Activated CD8-positive, alpha-beta T cell treated with anti-CD3 and anti-CD28 coated beads, Interleukin-2, amount 10 ng/mL, durations not matched to agents 7 days and 5 days (primary cell): ENCODE measurements at places on chromosomes 13 and 19.
A peak's percentile ranks its signal among the peaks of the same experiment; 100 is the strongest.

- no peak for DNase-seq
- no peaks in the 10 kb centered on the region for H3K36me3 ChIP-seq
These were observed 32.3 kb downstream of the UGGT2 start for GRCh38 chr13:96020931-96021330.

- no peak overlapping the region for H3K4me3 ChIP-seq
- no peak for DNase-seq
- no peaks in the 10 kb centered on the region for H3K27me3 ChIP-seq
- no peaks in the 10 kb centered on the region for H3K36me3 ChIP-seq
- H3K27ac ChIP-seq: no peak overlapping the region
These were observed 2304.4 kb downstream of the PCDH9 start for GRCh38 chr13:64925727-64926126.

DNA sequence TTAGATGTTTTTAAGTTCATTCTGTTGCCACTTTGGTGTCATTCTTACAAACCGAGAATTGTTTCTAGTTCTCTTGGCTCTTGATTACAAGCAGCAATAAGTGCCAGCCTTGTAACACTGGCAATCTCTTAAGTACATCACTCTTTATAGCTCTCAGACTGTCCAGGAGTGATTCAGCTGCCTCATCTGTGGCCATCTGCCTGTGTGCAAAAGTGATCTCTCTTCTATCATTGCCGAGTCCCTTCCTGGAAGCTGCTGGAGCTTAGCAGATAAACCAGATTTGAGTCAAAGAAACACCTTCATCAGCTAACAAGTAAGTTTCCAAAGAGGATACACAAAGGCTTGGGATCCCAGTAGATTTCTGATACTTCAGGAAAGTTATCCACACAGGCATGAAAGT, 23.2 kb downstream of the STOML3 start:
- H3K4me3 ChIP-seq: no peak overlapping the region
- no peaks in the 10 kb centered on the region for H3K4me1 ChIP-seq
- no peaks in the 10 kb centered on the region for H3K36me3 ChIP-seq
- DNase-seq: no peak
- H3K27me3 ChIP-seq: peaks cover 6% of the 10 kb centered on the region

- peaks cover 75% of the 10 kb centered on the region for H3K36me3 ChIP-seq
- H3K4me1 ChIP-seq: peaks cover 88% of the 10 kb centered on the region
- DNase-seq: peak; percentile 18
- peak overlapping the region; percentile 48 for H3K27ac ChIP-seq
These were observed 69.7 kb upstream of the GPR183 start for GRCh38 chr13:99376924-99377323.

DNA sequence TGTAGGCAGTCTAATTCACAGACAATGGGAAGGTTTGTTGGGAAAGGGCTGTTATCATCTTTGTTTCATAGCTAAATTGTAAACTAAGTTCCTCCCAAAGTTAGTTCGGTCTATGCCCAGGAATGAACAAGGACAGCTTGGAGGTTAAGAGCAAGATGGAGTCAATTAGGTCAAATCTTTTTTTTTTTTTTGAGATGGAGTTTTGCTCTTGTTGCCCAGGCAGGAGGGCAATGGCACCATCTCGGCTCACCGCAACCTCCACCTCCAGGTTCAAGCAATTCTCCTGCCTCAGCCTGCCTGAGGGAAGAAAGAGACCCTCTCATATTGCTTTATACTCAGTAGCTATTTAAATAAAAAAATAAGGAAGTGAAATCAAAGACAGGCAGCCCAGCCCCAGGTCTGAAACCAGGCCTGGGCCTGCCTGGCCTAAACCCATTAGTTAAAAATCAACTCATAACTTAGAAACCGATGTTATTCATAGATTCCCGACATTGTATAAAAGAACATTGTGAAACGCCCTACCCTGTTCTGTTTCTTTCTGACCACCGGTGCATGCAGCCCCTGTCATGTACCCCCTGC, 297.4 kb upstream of the SGCG start:
- H3K36me3 ChIP-seq: no peaks in the 10 kb centered on the region
- DNase-seq: no peak
- no peak overlapping the region for H3K27ac ChIP-seq
- no peaks in the 10 kb centered on the region for H3K27me3 ChIP-seq
- no peak overlapping the region for H3K4me3 ChIP-seq
- no peaks in the 10 kb centered on the region for H3K4me1 ChIP-seq

DNA sequence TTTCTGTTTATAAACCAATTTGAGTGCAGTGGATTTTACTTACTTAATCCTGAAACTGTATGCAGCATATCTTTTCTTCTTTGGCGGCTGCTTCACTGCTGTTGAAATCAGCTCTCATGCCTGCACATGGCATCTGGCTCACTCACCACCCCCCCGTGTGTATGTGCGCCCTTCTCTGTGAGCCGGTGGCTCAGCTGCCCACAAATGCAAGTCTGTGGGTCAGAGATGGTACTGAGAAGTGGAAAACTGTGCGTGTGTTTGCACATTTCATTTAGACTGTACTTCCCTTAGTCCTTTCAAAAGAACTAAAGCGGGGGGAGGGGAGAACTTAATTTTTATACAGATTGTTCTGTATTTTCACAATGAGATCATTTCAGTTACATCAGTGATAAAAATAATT, 307.6 kb downstream of the SHISA2 start:
- peaks cover under 1% of the 10 kb centered on the region for H3K4me1 ChIP-seq
- H3K36me3 ChIP-seq: no peaks in the 10 kb centered on the region
- no peak overlapping the region for H3K4me3 ChIP-seq
- no peak overlapping the region for H3K27ac ChIP-seq
- DNase-seq: no peak
- peaks cover 10% of the 10 kb centered on the region for H3K27me3 ChIP-seq

DNA sequence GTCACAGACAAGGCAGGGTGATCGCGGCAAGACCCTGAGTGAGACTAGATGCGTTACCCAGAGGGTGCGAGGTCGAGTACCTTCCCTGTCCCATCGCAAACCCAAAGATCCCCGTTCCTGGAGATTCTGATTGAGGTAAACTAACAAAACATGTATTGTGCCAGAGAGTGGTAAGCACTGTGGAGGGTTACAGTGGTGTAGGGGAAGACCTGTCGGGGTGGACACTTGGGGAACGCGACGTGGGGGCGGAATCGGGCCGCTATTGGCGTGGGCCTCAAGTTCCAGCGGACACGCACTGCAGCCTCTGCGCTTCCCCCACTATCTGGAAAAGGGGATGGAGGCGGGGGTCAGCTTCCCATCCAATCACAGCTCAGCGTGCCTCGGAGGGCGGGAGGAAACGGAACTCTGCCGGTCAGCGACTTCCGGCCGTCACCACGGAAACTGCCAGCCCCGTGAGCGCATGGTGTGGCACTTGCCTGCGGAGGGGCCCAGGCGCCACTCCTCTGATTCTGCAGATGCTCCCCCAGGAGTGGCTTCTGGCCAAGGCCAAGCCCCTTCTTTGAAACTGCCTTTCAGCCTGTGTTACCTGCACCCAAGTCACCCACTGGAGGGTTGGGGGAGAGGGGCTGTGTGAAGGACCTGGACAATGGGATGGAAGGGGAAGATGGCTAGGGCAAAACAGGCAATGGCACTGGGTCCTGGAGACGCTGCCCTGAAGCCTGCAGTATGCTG, 1.0 kb upstream of the UBE2M start:
- peak overlapping the region; percentile 96 for H3K4me3 ChIP-seq
- H3K4me1 ChIP-seq: peaks cover 70% of the 10 kb centered on the region
- no peaks in the 10 kb centered on the region for H3K27me3 ChIP-seq
- H3K27ac ChIP-seq: peak overlapping the region; percentile 99

DNA sequence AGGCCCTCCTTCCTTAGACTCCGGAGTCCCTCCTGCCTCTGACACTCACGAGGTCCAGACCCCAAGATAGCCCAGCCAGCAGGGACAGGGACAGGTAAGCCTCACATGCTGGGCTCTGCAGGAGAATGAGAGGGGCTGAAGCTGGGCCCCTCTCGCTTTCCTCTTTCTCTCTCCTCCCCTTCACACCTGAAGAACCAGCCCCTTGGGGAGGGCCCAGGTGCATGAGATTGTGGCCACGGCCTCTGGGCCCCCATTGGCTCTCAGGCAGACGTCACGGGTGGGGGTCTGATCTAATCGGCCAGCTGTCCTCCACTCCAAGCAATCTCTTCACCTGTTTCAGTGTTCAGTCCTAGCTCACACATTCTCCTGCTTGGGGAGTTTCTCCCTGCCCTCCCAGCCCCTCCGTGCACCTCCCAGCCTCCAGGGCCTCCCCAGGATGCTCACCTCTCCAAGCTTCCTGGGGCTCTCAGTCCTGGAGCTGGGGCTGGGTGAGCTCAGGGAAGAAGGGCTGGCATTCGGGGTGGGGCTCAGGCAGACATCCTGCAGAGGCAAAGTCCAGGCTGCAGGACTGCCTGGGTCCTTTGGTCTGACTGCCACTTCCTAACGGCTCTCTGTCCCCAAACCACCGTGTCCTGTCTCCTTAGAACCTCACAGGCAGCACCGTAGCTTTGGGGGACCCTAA, 2.8 kb downstream of the TMEM150B start:
- no peaks in the 10 kb centered on the region for H3K27me3 ChIP-seq
- DNase-seq: no peak
- H3K27ac ChIP-seq: no peak overlapping the region
- no peak overlapping the region for H3K4me3 ChIP-seq
- peaks cover 18% of the 10 kb centered on the region for H3K4me1 ChIP-seq

- H3K36me3 ChIP-seq: peaks cover 12% of the 10 kb centered on the region
- DNase-seq: peak; percentile 60
- no peak overlapping the region for H3K4me3 ChIP-seq
- no peak overlapping the region for H3K27ac ChIP-seq
These were observed 5.0 kb downstream of the MVB12A start for GRCh38 chr19:17424743-17425365.

DNA sequence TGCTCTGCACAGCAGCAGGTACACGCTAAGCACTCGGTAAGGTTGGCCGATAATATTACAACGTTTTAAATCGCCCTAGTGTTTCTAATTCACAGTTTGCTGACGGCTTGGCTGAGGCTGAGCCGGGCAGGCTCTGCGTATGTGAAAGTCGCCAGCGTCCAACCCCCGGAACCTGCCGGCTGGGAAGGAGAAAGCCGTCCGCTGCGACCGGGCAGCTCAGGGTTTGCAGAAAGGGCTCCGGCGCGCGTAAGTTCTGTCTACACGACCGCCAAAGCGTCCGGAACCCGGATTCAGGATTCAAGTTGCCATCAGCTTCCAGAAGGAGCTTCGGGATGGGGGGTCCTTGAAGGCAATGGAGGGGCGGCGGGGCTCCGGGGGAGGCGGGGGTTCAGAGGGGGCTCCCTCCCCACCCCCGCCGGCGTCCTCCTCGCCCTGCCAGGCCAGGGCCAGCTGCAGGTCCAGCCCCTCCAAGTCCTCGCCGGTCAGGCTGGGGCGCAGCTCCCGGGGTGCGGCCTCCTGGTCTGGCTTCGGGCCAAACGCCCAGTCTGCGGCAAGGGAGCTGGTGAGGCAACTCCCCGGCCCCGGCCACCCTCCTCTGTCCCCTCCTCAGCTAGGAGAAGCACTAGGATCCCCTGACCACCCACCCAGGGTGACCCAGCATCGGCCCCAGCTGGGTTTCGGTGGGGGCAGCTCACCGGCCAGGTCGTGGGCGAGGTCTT, 575 bp downstream of the SMIM44 start:
- H3K27me3 ChIP-seq: peaks cover 2% of the 10 kb centered on the region
- H3K27ac ChIP-seq: no peak overlapping the region
- H3K4me1 ChIP-seq: peaks cover 18% of the 10 kb centered on the region
- DNase-seq: no peak

DNA sequence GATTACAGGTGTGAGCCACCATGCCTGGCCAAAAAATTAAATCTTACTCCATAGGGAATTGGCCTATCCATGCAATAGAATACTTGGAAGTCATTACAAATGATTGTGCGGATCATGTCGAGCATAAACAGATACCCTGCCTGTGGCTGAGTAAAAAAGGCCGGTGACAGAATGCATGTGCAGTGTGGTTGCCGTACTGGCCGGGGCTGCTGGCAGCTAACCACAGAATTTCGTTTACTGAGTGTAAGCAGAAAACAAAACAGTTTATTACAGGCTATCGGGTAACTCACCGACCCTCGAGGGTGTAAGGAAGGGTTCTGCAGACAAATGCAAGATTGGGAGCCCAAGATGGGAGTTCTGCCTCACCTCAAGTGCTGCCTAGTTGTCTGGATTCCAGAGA, 127.7 kb downstream of the ZIC5 start:
- H3K36me3 ChIP-seq: no peaks in the 10 kb centered on the region
- no peaks in the 10 kb centered on the region for H3K4me1 ChIP-seq
- H3K27me3 ChIP-seq: peaks cover 3% of the 10 kb centered on the region
- H3K27ac ChIP-seq: no peak overlapping the region

DNA sequence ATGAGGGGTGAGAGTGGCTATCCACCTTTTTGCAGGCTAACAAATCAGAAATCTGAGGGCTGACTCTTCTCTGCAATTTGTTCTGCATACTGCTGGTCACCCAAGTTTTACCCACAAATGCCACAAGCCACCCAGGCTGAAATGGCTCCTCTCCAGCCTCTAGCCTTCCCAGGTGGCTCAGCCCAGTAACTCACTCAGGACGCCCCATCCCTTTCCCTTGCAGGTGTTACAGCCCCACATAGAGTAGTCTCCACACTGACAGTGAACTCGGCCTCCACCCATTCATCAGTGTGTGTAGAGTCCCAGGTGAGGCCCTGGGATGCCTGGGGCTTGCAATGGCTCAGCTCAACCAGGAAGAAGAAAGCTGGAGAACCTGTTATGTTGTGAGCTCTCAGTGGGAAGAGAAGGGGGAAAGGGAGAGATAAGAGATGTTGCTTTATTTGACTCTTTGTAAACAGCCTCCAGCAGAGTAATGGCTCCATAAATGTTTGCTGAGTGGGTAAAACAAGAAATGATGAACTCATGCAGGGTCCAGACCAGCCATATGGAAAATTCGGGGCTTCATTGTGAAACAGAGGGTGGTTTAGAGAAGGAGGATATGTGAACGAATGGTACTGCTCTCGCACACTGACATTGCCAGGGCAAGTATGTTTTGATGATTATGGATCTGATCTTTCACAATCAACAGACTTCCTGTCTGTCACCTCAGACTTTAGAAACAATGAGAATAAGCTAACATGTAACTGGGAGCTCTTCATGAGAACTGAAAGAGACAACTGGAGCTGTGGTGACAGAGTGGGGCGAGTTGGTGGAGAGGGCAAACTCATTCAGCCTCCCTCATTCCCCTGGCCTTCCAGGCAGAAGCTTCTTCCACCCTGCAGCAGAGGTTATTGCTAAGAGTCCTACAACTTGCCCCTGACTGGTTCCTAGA, 74.2 kb upstream of the RFC3 start:
- H3K36me3 ChIP-seq: no peaks in the 10 kb centered on the region
- H3K4me3 ChIP-seq: no peak overlapping the region
- H3K4me1 ChIP-seq: peaks cover 15% of the 10 kb centered on the region

DNA sequence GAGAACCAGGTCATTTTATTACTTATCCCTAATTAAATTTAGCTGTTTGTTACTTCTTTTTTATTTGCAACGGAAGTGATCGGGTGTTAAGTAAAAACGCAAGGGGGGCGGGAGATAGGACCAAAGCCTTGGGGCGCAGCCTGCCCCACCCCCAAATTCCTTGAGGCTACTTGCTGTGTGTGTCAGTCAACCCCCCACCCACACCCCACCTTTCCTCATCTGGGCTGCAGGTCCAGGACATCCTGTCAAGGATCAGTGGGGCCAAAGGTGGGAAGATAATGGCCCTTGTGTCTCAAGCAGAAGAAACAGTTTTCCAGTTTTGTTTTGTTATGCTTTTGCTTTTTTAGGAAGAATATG, 1.2 kb upstream of the FOXO1 start:
- H3K4me1 ChIP-seq: peaks cover 38% of the 10 kb centered on the region
- peak overlapping the region; percentile 78 for H3K4me3 ChIP-seq
